AG10803 (cell line): ENCODE measurements at places on chromosomes 13 and 19.

DNA sequence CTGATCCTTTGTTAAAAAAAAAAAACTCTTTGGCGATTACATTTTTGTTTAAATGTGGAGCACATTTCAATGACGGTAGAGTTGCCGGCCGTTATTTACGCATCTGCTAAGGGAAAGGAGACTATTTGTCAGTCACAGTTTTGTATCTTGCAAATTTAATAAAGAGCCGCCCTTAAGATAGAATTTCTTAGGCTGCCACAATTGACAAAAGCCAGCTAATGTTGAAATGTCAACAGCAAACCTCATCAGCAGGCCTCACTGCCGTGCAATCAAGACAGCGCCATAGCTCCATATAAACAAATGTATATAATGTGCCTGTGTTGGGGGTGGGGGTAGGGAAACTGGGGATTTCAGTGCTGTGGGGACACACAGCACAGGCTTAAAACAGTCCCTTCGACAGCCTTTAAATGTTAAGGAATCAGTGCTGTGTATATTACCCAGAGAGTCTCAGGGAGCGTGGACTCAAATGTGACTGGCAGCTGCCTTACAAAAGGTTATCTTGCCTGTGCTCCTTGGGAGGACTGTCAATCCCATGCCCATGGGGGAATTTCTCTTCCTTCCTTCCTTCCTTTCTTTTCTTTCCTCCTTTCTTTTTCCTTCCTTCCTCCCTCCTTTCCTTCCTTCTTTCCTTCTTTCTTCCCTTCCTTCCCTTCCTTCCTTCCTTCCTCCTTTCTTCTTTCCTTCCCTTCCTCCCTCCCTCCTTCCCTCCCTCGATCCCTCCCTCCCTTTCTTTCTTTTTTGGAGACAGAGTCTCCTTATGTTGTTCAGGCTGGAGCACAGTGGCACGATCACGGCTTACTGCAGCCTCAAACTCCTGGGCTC lies 108.0 kb downstream of the URI1 start:
- no peak for DNase-seq

DNA sequence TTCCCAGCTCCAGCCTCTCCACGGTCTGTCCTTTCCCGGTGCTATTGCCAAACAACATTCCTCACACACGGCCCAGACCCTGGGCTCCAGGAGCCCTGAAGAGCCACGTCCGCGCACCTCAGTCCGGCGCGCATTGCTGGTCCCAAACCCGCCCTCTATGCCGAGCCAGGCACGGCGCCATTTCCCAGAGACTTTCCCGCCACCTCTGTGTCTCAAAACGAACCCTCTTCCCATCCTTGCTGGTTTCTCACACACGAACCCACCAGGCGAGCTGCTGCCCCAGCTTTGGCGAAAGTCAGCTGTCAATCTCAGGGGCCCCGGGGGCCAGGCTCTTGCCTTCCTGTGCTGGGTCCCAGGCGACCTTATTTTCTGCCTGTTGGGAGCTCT lies 28.0 kb upstream of the F7 start:
- no peak for DNase-seq

- DNase-seq: peak; percentile 34
These were observed 27.1 kb downstream of the ONECUT3 start for GRCh38 chr19:1780272-1780958.

GRCh38 chr19:48752496-48753365 lies at the start of gene FUT1:
FUT1 (minus strand) TSS chr19:48752641; CDS start chr19:48751281, 1,360 bp downstream.
- peak; percentile 24 for DNase-seq

- DNase-seq: no peak
These were observed 54.0 kb downstream of the SPATA13 start for GRCh38 chr13:24214528-24214927.

GRCh38 chr19:1690699-1691307 lies 38.4 kb upstream of the TCF3 start:
- no peak for DNase-seq

DNA sequence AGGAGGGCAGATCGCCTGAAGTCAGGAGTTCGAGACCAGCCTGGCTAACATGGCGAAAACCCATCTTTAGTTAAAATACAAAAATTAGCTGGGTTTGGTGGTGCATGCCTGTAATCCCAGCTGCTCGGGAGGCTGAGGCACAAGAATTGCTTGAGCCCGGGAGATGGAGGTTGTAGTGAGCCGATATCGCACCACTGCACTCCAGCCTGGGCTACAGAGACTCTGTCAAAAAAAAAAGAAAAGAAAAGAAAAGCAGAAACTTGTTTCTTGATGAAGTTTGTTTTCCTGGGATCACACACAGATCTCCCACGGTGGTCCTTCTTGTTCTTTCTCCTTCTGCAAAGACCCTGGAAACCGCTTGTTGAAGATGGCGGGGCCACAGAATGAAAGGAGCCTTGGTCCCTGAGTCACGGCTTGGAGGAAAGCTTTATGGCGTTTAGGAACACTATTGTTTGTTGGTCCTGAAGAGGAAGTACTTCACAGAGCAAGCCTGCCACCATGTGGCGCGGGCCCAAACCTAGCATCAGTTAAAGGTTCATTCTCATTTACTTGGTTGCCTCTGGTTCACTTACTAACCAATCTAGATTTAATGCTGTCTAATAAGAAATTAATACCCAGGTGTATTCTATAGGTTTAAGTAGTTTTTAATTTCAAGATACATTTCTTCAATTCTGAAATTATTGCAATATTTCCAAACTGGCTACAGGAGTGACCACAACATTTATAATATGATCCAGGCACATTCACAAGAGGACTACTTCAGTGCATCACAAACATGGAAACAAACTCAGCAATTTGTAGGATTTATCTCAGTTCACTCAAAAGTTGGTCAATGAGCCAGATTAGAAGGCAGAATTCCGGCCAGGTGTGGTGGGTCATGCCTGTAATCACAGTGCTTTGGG lies 21.3 kb upstream of the ARL11 start:
- peak; percentile 87 for DNase-seq

GRCh38 chr19:29771708-29772414 lies 39.9 kb upstream of the CCNE1 start:
- peak; percentile 50 for DNase-seq

GRCh38 chr13:41699759-41700158 lies 242.4 kb downstream of the RGCC start:
- DNase-seq: no peak
